ENCODE measurements at places on chromosomes 3 and 15.

GRCh38 chr3:55721716-55722484, 234.8 kb upstream of the WNT5A start:
- peak; percentile 9 for DNase-seq

DNA sequence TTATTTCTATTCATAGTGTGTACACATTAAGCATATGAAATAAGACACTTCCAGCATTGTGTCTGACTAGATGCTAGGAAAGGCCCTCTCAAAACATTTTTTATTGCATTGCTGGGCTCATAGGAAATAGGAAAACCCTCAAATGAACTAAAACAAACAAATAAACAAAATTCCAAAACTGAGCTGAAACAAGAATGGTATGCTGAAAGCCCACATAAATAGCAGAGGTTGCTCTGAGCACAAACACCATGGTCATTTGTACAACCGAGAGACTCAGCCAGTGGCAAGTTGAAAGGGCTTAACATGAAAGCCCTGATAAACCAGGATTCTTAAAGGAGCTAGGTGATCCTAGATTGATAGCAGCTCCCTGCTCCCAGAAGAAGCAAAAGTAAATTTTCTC, 310.0 kb upstream of the WNT5A start:
- no peak for DNase-seq

- no peak for DNase-seq
These were observed 9.3 kb upstream of the RBP1 start for GRCh38 chr3:139548801-139549200.

- no peak for DNase-seq
These were observed 4.2 kb upstream of the TCAIM start for GRCh38 chr3:44334326-44334725.

GRCh38 chr15:76169911-76170800, 110.4 kb downstream of the TMEM266 start:
- DNase-seq = no peak

- no peak for DNase-seq
These were observed 311.9 kb downstream of the PLOD2 start for GRCh38 chr3:145849115-145849514.

DNA sequence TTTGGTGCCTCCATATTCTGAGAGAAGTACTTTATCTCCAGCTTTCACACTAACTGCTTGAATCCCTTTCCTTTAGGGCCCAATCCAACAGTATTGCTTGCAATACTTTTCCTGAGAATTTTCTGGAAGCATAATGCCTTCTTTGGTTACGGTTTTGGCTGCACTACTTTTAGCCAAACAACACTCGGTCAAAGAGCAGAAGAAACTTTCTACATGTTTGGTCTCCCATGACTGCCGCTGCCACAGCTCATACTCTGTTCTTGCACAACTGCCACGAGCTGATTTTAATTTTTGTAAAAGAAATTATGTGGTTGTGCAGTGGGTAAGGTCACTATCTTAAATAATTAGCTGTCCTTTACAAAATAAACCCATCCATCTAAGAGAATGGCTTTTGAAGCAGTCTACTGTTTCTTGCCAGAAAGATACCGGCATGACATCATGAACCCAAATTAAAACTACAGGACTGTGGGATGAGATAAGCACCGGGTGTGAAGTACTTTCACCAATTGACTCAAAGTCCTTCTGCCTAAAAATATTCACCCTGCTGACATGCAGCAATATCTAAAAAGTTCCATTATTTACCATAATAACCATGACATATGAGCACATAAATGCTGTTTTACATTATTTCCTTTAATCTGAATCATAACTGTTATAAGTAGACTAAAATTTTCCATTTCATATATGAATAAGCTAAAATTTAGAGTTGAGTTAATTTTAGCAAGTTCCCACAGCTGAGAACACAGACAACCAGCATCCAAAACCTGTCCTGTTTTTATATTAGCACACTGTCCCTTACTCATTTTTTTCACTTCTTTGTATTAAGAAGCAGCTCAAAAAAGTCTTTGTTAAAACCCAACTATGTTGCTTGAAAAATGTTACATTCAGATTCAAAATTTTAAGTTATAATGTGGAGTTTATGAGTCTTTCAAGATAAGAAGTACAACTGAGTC, 1154.3 kb downstream of the EPHA3 start:
- no peak for DNase-seq

- no peak for DNase-seq
These were observed 33.6 kb upstream of the APH1B start for GRCh38 chr15:63243776-63244175.

- DNase-seq = no peak
These were observed 33.1 kb downstream of the ZNF592 start for GRCh38 chr15:84781495-84781894.

All from fibroblast of the conjunctiva (primary cell).